Bronchial epithelial cell (primary cell): ENCODE measurements at places on chromosomes 16 and 17.
A peak's percentile ranks its signal among the peaks of the same experiment; 100 is the strongest.

GRCh38 chr17:82021107-82021899 is 1.4 kb downstream of the CENPX start:
- DNase-seq = peak; percentile 58

DNA sequence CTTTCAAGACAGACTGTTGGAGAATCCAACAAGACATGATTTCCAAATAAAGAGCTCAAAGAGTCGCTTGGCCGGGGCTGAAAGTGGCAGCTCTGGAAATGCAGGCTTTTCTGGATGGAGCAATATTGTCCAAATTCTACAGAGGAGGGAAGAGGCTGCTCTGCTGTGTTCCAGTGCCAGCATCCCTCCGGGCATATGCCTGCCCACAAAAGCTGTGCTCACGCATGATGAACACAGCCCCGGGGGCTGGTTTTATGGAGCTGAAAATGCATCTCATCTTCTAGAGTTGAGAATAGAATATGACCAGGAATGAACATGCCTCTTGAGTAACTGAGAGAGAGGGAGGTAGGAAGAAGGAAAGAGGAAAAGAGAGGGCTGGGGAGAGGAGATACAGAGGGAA is 74.7 kb upstream of the TOX3 start:
- peak; percentile 37 for DNase-seq

GRCh38 chr17:80633994-80634566 is 89.4 kb downstream of the RPTOR start:
- DNase-seq = no peak

GRCh38 chr17:73722165-73722564 is 77.9 kb upstream of the SDK2 start:
- no peak for DNase-seq

- no peak for DNase-seq
These were observed 84.1 kb upstream of the CPHXL start for GRCh38 chr16:75810342-75810741.

DNA sequence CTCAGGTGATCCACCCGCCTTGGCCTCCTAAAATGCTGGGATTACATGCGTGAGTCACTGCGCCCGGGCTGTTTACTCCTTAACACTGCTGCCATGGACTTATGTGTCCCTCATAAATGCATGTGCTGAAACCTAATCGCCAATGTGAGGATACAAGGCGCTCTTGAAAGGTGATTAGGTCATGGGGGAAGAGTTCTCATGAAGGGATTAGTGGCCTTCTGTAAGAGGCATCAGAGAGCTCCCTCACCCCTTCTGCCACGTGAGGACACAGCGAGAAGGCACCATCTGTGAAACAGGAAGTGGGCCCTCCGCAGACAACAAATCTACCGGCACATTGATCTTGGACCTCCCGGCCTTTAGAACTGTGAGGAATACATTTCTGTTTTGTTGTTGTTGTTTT is 19.1 kb downstream of the ITPRIPL2 start:
- no peak for DNase-seq

- DNase-seq = no peak
These were observed 14.2 kb downstream of the CDH16 start for GRCh38 chr16:66904428-66904845.

GRCh38 chr16:84780063-84780462 is 39.7 kb upstream of the CRISPLD2 start:
- no peak for DNase-seq

GRCh38 chr17:57859601-57860413 is 10.0 kb upstream of the MRPS23 start:
- DNase-seq = no peak

DNA sequence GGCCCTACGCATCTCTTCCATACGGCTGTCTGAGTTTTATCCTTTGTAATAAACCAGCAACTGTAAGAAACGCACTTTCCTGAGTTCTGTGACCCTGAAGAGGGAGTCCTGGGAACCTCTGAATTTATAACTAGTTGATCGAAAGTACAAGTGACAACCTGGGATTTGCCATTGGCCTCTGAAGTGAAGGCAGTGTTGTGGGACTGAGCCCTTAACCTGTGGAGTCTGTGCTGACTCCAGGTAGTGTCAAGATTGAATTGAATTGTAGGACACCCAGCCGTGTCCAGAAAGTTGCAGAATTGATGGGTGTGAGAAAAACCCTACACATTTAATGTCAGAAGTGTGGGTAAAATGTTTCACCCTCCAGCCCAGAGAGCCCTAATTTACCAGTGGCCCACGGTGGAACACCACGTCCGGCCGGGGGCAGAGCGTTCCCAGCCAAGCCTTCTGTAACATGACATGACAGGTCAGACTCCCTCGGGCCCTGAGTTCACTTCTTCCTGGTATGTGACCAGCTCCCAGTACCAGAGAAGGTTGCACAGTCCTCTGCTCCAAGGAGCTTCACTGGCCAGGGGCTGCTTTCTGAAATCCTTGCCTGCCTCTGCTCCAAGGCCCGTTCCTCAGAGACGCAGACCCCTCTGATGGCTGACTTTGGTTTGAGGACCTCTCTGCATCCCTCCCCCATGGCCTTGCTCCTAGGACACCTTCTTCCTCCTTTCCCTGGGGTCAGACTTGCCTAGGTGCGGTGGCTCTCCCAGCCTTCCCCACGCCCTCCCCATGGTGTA is 1.5 kb downstream of the GAA start:
- DNase-seq = peak; percentile 44

DNA sequence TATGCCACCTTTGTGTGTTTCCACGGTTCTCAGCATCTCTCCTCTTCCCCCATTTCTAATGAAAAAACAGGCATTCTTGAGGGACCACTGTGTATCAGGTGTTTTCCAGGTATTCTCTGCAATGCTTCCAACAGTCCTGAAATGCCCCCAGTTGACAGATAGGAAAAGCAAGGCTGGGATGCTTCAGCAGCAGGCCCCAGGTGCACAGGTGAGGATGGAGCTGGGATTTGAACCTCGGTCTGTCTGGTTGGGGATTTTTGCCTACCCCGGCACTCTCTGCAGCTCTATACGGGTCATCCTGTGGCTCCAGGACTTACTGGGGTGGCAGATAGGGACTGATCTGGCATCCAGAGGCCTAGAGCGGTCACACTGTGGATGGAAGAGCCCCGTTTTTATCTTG is 180.5 kb upstream of the GSE1 start:
- DNase-seq = no peak

DNA sequence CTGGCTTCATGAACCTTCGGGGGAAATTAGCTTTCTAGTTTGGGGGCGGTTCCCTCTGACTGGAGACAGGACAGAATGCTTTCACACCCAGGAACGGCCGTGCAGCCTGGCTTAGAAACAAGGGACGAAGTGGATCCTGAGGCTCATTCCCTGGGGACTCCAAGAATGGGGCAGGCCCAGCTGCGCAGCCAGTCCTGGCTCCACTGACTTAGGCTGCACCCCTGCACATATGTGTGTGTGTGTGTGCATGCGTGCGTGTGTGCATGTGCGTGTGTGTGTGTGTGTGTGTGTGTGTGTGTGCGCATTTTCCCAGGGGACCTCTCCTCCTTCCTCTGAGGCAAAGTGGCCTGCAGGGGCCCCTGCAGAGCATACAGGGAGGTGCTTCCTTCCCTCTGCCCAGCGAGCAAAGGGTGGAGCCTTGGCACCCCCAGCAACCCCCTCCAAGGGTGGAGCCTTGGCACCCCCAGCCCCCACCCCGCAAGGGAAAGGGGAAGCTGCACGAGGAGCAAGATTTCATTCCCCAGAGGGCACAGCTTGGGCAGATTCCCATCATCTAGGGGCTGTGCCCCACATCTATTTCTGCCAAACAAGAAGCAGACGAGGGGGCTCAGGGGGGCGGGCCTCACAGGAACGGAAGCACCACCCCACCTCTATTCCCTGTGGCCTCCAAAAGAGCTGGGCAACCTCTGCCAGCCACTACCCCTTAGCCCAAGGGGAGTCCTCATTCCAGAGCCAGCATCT is 97.6 kb upstream of the CBX4 start:
- DNase-seq = no peak

DNA sequence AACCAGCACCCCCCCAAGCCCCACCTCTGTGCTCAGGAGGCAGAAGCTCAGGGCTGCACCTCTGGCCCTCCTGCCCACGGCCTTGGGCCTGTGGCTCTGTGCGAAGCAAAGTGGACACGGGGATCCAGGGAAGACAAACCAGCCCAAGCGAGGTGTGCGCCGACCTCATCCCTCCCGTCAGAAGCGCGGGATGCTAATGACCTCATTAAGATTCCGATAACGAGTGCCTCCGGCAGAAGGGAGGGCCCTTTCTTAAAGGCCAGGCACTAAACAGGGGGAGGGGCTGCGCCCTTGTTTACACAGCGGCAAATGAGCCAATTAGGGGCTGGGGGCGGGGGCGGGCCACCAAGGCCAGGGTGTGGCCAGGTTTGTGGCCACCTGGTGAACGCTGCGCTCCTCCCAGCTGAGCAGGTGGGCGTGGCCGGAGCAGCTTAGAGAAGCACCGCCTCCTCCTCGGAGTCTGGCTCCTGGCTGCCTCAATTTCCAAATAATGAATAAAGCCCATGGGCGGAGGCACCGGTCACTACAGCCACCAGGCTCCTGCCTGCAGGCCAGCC is 3.2 kb downstream of the CBX4 start:
- DNase-seq = no peak
